ENCODE measurements at places on chromosomes 7 and 10.

DNA sequence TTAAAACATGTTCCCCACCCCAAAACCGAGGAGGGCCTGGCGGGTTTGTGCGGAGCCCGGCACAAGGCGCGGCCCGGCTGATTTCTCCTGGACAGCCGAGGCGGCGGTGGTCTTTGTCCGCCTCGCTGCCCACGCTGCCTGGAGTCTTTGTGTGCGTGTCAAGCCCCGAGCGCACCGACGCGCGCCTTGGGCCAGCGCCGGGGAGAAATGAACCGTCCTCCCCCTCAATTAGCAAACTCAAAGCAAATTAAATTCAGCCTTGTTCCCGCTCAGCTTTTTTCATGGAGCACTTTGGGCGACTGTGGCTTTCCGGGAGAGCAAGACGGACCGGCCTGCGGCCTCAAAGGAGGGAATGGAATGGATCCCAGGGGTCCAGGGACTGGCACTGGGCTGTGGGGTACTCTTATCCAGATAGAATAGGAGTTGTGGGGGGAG, 4.1 kb downstream of the EMX2 start:
- DNase-seq, result no peak

DNA sequence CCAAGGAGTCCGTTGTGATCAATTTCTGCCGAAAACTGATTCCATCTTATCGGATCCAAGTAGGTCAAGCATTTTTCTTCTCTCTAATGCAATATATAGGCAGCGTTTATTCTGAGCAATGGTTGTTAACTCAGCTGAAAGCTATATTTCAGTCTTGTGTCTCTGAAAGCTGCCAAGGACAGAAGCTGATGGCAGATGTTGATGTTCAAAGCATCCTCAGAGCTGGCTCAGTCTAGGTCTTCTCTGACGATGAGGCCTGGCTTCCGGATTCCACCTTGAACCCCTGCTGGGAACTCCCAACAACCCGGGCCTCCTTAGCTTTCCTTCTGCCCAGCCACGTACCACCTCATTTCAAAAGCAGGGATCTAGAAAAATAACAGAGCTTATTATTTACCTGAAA, 863.6 kb downstream of the NRG3 start:
- DNase-seq, result no peak

GRCh38 chr10:123781956-123782500, 109.6 kb downstream of the CPXM2 start:
- DNase-seq, result no peak

GRCh38 chr10:2893158-2893845, 174.0 kb upstream of the PFKP start:
- no peak for DNase-seq

DNA sequence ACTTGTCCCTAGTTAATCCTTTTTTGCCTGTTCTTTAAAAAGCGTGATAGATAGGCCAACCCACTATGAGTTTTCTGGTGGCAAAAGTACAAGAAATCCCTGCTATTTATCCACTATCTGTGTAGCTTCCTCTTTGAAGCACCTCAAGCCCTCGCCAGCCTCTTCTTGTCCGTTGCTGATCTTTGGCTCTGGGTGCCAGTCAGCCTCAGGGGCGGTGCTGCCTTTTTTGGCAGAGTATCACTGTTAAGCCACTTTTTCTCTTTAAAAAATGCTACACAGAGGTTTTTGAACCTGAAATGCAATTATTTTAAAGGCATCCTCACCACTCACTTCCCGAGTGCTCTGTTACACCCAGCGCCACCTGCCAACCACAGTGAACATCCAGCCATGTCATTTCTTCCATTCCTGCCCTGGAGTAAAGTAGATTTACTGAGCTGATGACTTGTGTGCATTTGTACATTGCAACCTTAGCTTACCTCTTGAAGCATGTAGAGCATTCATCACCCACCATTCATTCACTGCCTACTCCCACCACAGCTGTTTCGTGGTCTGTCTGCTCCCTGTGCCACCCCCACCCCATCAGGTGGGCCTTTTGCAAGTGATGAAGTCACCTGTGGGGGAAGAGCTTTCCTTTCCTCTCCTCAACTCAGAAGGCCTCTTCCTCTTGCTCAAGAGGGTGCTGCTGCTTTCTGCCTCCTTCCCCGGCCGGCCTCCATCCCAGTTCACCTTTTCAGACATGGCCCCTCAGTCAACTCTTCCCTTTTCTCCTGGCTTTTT, 414.2 kb upstream of the GALNT17 start:
- DNase-seq, result no peak

- DNase-seq, result no peak
Measured at GRCh38 chr7:119562839-119563238, 710.1 kb upstream of the KCND2 start.

GRCh38 chr7:28142650-28143049, 37.9 kb downstream of the JAZF1 start:
- no peak for DNase-seq

GRCh38 chr10:4215485-4215884, 430.5 kb upstream of the KLF6 start:
- DNase-seq, result no peak

DNA sequence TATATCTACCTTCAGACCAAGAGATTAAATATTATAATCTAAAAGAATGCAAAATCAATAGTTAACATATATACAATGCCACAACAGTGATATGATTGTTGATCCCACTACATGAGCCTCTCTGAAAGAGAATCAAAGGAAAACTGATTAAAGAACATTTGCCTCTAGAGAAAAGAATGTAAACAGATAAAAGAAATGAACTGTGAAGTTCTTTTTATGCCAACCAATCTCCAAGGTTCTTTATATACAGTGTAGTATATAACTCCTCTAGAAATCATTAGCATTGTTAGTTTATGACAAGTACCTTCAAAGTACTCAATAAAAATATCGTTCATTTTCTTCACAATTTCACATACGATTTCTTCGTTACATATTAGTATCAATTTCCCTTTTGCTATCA, 20.1 kb downstream of the CNOT4 start:
- DNase-seq, result no peak

- DNase-seq, result no peak
Measured at GRCh38 chr7:81433692-81434331, 336.0 kb downstream of the HGF start.

DNA sequence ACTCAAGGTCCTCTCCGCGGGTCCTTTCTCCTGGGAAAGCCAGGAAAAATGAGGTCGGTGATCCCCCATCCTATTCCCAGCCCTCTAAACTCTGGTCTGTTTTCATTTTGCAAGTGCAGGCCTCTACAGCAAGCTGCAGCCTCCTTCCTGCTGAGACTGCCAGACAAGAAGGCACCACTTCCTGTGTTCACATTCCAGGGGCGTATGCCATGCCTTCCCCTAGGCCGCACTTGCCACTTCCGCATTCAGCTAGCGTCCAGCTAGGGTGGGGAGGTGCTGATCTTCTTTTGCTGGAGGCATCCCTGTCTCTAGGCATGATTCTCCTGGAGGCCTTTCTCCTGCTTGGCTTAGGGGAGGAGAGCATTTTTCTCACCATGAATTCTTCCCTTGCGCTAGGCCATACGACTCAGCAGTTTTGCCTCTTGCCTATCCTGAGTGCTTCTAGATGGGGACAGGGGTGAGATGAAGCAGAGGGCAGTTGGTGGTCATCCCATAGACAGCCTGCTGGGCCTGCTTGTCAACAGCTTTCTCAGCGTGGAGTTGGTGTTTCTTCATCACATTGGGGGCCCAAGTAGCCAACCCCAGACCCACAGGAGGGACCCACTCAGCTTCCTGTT, 328.9 kb downstream of the RPS24 start:
- no peak for DNase-seq

- no peak for DNase-seq
Measured at GRCh38 chr7:108087778-108088177, 42.4 kb downstream of the LAMB4 start.

DNA sequence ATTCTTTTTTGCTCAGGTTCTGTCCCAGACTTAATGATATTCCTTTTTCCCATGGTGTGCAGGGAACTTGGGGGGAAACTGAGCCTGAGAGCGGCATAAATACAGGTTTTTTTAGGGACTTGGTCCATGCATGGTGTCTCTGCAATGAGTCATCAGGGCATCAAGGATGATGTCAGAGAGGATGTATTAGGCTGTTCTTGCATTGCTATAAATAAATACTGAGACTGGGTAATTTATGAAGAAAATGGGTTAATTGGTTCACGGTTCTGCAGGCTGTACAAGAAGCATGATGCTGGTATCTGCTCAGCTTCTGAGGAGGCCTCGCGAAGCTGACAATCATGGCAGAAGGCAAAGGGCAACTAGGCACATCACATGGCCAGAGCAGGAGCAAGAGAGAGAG, 185.4 kb downstream of the RAB11FIP2 start:
- DNase-seq, result no peak

DNA sequence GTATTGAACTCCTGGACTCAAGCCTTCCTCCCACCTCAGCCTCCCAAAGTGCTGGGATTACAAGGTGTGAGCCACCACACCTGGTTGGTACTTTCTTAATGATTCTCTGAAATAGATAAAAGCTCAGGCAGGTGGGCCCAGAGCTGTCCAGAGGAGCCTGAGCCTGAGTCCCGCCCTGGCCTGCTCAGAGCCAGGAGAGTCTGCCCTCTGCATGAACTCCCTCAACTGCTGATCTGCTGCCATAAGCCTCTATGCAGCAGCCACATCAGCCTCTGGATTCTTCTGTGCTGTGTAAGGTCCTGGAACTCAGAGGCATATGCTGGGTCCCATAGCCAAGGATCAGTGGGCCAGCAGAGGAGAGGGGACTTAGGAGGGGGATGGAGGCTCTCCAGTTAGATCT, 23.1 kb upstream of the DDIT4 start:
- DNase-seq, result no peak

GRCh38 chr10:23314835-23315239, 29.8 kb downstream of the C10orf67 start:
- DNase-seq, result peak; percentile 34

DNA sequence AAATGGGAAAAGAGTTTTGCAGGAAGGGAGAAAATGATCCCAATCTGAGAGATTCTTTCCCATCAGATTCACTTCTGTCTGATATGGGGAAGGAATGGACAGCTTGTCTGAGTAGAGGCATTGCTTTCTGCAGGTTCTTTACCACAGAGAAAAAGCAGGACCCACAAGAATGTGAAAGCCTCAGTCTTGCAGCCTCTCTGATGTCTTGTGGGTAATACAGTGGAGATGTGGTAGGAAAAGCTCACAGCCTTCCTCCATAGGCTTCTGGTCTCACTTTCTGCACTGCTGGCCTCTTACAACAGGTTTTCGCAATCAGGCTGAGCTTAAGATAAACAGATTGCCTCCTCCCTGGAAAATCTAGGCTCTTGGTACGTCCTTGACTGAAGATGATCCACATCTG, 551 bp downstream of the IFIT1 start:
- peak; percentile 25 for DNase-seq

GRCh38 chr7:156966387-156966786, 16.9 kb downstream of the NOM1 start:
- no peak for DNase-seq

DNA sequence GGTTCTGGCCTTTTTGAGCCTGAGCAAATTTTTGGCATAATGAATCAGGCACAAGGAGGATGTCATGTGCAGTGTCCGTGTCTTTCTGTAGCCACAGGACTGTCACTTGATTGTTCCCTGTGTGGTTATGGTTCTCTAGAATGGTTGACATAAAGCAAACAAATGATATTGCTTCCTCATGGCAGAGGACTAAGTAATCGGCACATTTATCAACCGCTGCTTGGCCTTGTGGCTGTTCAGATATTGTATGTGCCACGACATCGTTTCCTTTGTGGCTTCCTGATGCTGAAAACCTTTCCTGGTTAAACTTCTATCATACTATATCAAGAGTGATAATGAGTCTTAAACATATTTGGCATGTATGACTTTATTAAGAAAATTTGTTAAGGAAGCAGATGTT, 598.8 kb downstream of the SUGCT start:
- DNase-seq, result no peak

GRCh38 chr10:58570307-58570723, 57.6 kb downstream of the BICC1 start:
- no peak for DNase-seq

GRCh38 chr7:11252705-11253272, 279.1 kb downstream of the PHF14 start:
- DNase-seq, result no peak

- no peak for DNase-seq
Measured at GRCh38 chr7:42511027-42511426, 274.0 kb upstream of the GLI3 start.

DNA sequence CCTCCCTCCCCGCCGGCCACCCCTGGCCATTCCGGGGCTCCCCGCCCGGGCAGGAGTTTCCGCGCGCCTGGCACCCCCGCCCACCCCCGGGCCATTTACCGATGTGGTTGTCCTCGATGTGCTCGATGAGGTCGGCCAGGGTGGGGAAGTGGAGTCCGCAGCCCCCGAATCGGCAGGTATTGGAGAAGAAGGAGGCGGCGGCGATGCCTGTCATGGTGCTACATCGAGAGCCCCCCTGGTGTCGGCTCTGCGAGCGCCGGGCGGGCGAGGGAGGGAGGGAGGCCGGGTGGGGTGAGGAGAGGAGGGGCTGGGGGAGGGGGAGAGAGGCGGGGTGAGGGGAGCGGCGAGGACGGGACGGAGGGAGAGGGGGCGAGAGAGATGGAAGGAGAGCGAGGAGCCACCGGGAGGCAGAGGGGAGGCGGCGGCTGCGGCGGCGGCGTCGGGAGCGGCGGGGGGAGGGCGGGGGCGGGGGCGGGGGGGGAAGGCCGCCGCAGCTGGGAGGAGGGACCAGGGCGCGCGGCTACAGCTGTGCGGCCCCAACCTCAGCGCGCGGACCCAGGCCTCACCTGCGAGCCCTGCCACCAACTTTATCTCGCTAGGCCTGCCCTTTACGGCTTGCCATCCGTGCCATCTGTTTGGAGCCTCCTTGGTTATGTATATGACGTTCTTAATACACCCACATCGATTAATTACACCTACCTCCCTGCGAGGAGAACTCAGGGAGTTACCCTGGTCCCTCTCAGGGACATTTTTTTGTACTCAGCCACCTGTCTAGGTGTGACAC, at the start of gene JAZF1:
TSS of gene JAZF1 (minus strand) at position 432 of the 784 bp plus-strand sequence.
- DNase-seq, result peak; percentile 65

- no peak for DNase-seq
Measured at GRCh38 chr7:141748396-141748795, 10.2 kb downstream of the SSBP1 start.

- peak; percentile 51 for DNase-seq
Measured at GRCh38 chr7:158973440-158973839, 117.1 kb downstream of the DYNC2I1 start.

- DNase-seq, result peak; percentile 67
Measured at GRCh38 chr7:26200038-26200443, 505 bp downstream of the HNRNPA2B1 start.

DNA sequence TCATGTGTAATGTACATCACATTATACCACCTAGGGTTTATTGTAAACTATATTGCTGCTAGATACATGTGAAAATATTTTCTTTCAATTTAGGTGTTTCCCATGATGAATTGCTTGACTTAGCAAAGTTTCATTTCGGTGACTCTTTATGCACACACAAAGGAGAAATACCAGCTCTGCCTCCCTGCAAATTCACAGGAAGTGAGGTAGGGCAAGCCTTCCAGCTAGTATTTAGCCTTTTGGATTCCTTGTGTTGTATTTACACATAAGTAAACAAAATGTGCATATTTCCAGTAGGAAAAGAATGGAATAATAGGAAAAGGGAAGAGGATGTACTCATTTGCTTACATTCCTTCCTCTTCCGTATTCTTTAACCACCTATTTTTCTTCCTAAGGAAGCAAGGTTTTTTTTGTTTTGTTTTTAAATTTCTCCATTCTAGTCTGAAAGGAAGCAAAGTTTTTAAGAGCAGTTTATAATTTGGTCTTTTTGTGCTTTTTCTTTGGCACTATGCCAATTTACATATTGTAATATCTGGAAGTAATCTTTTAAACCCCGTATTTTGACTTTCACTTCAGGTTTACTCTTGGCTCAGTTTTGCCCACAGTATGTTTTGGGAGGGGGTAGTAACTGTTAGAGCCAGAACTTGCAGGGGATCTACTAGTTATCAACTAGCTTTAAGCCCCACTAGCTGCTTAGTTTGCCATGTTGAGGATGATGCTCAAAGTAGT, 10.4 kb downstream of the PMPCB start:
- DNase-seq, result no peak
